ENCODE measurements at places on chromosomes 12 and 14.

GRCh38 chr12:54229624-54230212 is 40.9 kb upstream of the SMUG1 start:
- peak; percentile 94 for DNase-seq

DNA sequence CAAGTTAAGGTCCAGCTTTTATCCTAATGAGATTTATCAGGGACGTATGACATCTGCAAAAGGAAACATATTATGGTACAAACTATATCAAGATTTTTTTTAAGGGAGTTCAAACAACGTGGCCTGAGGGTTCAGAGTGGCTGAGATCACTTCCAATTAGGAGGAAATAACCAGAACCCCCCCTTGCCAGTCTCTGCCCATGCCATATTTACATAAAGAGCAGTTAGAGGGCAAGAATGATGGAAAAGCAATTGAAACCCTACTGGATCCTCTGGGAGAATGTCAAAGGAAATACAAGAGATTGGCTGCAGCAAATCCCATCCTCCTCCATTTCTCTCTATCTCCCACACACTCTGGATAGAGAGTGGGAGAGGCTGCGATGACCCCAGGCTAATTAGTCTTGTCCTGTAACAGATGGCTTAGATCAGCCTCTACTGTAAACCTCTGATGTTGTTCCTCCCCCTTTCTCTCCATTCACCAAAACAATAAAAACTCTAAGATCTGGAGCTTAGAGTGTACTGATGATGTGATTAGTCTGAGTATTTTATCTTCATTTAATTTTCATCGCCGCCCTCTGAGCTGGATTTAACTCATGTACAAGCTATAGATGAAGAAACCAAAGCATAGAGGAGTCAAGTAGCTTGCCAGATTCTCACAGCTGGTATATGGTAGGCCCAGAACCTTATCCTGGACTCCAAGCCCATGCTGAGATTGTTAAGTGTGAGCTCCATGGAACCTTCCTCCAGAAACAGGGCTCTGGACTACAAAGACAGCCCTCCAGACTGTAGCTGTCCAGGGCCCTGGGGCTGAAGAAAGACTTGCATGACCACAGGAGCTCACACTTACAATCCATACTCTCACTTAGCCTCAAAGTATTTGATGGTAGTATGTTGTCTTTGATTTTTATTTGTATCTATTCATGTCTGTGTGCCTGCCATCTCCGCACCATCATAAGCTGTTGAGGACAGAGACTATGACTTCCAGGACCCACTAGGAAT is 54.1 kb upstream of the GNG2 start:
- no peak for DNase-seq

GRCh38 chr14:70425354-70425753 is 8.5 kb upstream of the SYNJ2BP start:
- DNase-seq = no peak

GRCh38 chr14:21557084-21557901 is 22.6 kb downstream of the OR10G3 start:
- DNase-seq = peak; percentile 61

DNA sequence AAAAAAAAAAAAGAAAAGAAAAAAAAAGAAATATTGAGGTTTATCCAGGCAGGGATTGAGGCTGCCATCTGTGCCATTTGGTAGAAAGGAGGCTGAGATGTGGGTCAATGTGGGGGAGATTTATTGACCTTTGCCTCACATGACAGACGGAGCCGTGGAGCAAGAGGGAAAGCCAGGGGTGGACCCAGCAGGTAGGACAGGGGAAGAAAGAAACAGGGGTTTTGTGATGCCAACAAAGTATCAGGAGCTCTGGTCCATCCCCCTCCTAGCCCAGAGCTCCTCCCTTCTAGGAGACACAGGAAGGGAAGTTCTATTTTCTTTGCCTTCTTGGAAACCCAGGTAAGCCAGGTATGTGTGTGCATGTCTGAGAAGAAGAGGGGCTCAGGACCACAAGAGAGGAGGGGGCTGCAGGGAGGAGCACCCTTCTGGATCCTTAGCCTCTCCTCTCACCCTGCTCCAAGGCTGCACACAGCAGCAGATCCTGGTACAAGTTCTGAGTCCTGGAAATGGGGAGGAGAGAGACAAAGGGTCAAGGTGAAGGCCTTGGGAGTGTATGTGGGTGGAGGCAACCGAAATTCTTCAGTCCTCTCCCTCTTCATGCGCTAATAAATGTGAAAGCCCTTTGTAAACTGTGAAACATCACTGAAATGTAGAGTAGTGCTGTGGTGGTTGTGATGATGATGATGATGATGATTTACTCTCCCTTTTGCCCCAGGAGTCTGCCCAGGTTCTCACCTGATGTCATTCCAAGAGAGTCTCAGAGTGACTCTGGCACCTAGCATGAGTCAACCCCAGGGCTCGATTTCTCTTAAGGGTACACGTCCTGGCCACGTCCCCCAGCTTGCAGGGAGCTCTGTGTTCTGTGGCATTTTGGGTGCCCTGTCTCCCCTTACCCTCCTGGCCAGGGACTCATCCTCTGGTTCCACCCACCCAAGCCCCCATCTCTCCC is 26.3 kb downstream of the ZFP36L1 start:
- no peak for DNase-seq

All from HS-5 (cell line).